Suppressor macrophage treated with lipopolysaccharide for 1 hour (primary cell): ENCODE measurements at places on chromosomes 11 and 22.

DNA sequence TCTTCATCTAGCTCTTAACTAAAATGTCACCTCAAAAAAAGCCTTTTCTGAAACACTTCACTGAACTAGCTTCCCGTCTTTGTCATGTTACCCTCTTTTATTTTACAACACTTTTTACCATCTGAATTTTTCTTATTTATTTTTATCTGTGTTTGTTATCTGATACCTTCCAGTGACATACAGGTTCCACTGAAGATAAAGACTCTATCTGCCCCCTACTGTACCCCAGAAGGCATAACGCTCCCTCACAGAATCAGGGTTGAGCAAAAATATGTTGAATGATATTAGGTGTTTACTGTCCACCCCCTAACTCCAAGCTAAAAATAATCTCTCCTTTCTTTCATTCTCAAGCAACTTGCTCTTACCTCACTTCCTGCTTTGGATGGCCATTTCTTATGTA is 654.2 kb downstream of the NELL1 start:
- DNase-seq = no peak

GRCh38 chr11:111718859-111719258 is 47.3 kb downstream of the PPP2R1B start:
- no peak for DNase-seq

DNA sequence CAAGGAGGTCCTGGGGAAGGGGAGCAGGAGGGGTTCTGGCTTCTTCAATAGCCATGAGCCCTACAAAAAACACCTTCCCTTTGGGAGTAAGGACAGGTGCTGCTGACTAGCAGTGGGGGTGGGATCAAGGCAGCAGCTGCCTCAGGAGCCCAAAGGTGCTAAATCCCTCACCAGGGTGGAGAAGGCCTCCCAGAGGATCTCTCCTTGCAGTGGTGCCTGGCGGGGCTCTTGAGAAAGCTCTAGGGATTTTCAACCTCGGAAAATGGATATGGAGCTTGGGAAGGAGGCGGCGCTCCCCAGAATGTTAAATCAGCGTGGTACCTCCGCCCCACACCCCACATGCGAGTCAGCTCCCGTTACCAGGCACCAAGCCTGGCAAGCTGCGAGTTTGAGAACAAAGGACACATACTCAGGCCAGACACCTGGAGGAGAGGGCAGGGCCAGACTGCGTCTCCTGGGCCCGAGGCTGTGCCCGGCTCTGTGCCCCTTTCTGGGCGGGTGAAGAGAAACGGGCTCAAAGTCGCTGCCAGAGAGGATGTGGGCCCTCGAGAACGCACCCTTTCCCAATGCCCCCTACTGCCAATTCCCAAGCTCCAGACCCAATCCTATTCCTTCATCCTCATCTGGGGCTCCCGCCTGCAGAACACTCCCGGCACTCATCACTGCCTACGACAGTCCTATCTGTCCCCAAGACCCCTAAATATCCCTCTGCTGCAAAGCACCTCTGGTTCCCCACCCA is 139.0 kb downstream of the BRD1 start:
- no peak for DNase-seq

GRCh38 chr22:31943206-31943977 is 943 bp upstream of the YWHAH start:
- DNase-seq = no peak

DNA sequence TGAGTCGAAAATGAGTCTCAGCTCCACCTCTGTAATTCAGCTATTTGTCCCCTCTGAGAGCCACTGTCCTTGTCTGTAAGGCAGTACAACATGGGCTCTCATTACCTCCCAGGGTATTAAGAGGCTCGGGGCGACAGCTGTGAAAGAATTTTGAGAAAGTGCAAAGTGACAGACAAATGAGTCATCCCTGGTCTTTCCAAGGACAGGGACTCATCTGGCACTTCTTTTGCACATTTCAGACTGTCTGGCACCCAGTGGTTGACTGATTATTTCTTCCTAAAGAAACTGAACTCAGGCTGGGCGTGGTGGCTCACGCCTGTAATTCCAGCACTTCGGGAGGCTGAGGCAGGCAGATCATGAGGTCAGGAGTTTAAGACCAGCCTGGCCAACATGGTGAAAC is 62.1 kb upstream of the ARFGAP3 start:
- peak; percentile 76 for DNase-seq
